Activated effector memory CD4-positive, alpha-beta T cell treated with anti-CD3 and anti-CD28 coated beads, Interleukin-2, amount 50 U/mL, for 16 hours (primary cell): ENCODE measurements at places on chromosomes 6 and 20.

DNA sequence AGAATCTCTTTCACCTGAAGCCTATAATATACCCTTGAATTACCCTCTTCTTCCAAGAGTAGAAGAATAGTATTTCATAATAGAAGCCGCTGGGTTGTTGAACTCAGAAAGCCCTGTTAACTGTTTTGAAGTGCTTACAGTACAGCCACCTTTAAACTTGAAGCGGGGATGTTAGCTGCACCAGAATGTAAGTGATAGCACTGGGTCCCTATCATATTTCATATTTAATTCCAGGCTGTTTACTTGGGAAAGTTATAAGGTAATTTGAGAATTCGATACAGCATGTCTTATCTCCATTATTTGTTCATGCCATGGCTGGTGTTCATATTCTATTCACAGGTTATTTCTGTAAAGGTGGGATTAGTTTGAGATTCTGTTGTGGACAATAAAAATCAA is 63.5 kb upstream of the VSTM2L start:
- no peak for DNase-seq

GRCh38 chr6:168711049-168711640 is 270.2 kb downstream of the SMOC2 start:
- DNase-seq = no peak

- DNase-seq = no peak
Measured at GRCh38 chr6:169963581-169964297, 212.3 kb downstream of the ERMARD start.

- DNase-seq = no peak
Measured at GRCh38 chr6:75262716-75263400, 19.3 kb upstream of the COX7A2 start.

DNA sequence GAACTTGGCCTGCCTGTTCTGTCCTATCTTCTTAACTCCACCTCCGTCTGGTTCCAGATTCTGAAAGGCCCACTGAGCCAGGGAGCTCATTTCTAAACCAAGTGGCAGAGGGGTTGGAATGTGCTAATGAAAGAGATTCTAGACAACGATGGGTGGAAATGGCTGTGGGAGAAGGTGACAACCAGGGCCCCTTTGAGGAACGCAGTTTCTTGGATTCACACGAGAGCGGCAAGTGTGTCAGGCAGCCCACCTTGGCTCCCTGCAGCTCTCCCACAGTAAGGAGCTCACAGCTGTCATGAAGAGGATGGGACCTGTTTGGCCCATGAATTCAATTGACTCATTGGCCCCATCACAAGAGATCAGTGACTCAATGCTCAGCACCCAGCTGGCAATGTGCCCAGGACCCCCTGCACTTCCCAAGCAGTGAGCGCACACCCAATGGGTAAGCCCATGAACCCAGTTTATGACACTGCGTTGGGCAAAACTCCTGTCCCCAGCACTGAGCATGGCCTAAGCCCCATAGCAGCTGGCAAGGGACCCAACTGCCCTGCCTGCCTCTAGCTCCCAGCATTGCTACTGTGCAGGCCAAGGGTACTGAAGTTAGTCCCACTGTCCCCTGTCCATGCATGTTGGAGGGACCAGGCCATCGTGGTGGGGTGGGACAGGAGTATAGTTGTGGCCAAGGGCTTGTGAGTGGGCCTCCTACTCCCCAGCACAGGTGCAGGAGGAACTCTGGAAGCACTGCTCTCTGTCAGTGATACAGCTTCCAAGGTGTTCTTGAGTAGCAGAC is 16.4 kb downstream of the MRPS18A start:
- no peak for DNase-seq

GRCh38 chr20:15220009-15220656 is 882.7 kb upstream of the FLRT3 start:
- DNase-seq = no peak
